ENCODE measurements at places on chromosomes 13 and 19.
A peak's percentile ranks its signal among the peaks of the same experiment; 100 is the strongest.

GRCh38 chr19:34305221-34306083 is 51.1 kb downstream of the GARRE1 start:
- DNase-seq: no peak

- no peak for DNase-seq
Measured at GRCh38 chr19:44955505-44956439, 592 bp downstream of the CLPTM1 start.

- DNase-seq: no peak
Measured at GRCh38 chr13:29397265-29397664, 198.2 kb downstream of the SLC7A1 start.

DNA sequence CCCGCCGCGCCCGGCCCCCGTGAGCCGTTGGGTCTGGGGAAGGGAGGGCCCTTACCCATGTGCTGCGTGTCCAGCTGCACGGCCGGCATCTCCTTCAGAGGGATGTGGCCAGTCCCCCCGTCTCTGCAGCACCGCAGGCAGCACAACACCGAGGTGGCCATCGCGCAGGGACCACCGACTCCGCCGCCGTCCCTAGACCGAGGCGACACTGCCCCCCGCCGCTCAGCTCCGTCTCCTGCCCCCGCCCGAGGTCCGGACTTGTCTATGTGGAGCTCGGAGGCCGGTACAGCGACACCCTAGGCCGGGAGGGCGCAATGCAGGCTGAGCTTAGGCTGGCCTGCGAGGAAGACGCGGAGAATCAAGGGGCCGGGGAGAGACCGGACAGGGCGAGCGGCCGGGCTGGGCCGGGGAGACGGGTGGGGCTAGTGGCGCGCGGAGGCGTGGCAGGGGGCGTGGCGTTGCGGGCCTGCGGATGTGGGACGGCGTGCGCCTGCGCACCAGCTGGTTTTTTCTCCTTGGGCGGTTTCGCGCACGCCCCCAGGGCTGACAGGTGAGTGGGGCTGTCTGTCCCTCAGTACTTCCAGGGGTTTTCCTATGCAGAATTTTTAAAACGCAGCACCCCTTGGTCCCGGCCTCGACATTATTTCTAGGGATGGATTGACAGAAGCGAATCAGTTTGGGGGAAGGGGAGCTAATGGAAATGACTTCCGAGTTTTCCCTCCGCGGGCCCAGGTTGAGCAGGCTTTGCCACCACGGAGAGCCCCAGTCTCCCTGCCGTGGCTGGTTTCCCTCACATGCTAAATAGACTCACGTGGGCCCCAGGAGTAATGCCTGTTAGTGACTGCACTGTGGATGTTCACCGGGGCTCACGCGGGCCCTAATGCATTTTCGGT is at the start of gene SPRYD7:
Gene SPRYD7 (minus strand): TSS at position 266 of the 893 bp plus-strand sequence. CDS start 105 bp downstream, at position 161.
- peak; percentile 95 for DNase-seq

GRCh38 chr13:76696370-76696769 is 189.8 kb downstream of the KCTD12 start:
- DNase-seq: no peak

DNA sequence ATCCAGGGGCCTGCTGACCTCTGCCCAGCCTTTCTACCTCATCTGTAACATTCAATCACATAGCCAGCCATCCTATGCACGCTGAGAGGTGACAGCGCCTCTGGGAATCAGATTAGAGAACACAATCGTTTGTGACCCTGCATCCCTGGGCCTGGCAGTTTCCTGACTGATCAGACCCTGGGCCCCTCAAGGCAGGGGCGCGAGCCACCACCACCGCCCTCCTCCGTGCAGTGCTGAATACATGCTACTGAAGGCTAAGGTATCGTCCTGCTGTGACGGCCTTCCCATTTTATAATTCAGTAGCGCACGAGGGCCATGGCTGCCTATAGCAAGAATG is 1.3 kb downstream of the TMTC4 start:
- DNase-seq: no peak

DNA sequence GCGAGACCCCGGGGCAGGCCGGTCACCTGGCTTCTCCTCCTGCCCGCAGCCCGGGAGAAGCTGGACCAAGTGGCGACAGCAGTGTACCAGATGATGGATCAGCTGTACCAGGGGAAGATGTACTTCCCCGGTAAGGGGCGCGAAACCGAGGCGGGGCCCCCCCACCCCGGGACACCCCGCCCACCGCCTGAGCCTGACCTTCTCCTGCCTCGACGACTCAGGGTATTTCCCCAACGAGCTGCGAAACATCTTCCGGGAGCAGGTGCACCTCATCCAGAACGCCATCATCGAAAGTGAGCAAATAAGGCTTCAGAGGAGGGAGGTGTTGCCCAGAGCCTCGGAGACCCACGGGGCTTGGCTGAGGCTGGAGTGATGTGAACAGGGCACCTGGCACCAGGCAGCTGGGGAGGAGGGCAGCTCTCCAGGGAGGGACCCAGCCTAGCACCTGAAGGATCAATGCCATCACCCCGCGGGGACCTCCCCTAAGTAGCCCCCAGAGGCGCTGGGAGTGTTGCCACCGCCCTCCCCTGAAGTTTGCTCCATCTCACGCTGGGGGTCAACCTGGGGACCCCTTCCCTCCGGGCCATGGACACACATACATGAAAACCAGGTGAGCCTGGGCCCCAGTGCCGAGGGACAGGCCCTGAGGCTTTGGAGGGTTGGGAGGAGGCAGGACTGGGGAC is 629 bp downstream of the IZUMO4 start:
- peak; percentile 73 for DNase-seq

GRCh38 chr13:33401238-33401637 is 115.7 kb upstream of the STARD13 start:
- DNase-seq: no peak

DNA sequence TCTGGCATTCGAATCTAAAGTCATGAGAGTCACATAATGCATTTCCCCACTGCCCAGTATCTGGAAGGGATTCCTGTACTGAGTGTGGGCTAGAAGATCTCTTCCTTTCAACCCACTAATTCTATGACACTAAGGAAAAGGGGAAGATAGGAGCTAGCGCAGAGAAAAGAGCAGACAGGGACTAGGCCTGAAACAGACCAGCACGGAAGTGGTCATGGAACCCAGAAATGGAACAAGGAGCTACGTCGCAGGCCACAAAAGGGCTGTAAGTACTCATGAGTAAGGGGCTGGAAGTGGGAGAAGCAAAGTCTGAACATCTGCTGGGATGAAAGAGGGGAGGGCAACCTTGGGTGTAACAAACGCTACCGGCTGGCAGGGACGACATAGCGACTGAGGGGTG is 8.6 kb downstream of the ABCC4 start:
- no peak for DNase-seq

GRCh38 chr13:32023698-32024097 is 7.9 kb upstream of the FRY start:
- DNase-seq: no peak

GRCh38 chr13:94534166-94534565 is 54.7 kb upstream of the DCT start:
- DNase-seq: no peak

DNA sequence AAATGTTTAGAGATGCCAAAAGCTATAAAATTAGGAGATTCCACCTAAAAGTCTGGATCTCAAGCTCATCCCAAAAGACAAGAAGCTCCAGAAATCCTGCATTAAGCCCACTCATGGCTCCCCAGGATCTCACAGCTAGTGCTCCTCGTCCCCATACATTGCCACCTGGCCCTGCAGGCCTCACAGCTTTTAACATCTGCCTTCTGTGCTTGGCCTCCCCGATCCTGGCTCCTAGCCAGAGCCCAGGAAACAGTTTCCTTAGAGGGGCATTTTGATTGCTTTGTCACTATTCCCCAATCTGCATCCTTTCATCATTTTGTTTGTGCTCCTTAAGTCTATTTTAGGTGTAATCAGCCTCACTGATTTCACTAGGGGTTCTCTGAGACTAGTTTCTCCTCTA is 14.5 kb upstream of the DCT start:
- no peak for DNase-seq

GRCh38 chr19:53504885-53505284 is 33.1 kb upstream of the ZNF331 start:
- DNase-seq: no peak

DNA sequence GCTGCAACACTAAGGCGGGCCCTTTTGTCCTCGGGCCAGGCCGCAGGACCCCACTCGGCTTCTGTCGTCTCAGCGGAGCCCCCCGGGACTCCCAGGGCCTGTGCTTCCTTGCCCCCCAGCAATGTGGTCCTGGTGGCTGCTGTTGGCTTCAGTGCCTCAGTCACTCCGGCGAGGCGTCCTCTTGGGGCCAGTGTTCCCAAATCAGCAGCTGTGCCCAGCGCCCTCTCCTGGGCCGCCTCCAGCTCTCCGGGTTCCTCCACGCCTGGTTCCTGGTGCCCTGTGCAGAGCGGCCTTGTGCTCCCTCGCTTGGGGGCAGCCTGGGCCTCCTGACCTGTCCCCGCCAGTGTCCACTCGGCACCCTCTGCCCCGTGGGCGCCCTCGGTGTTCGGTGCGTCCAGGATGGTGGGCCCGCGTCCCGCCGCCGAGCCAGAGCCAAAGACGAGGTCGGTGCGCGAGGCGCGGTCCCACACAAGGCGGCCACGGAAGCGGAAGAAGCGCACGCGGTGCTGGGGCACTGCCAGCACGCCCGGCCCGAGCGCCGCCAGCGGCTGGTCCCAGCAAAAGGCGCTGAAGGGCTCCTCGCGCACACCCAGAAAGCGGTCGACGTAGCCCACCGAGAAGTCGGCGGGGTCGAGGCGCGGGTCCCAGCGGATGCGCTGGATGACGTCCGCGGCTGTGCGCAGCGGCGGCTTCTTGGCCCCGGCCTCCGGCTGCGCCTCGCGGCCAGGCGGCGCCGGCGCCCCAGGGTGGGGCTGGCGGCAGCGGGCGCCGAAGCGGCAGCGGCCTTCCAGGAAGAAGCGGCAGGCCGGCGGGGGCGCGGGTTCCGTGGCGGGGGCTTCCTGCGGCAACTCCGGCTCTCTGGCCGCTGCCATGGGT is 685 bp downstream of the LENG9 start:
- DNase-seq: peak; percentile 67

- DNase-seq: no peak
Measured at GRCh38 chr13:70080012-70080411, 27.6 kb upstream of the ATXN8OS start.

GRCh38 chr19:8335343-8336071 is 7.6 kb downstream of the KANK3 start:
- no peak for DNase-seq

- DNase-seq: no peak
Measured at GRCh38 chr13:42652642-42653415, 78.9 kb downstream of the TNFSF11 start.

- DNase-seq: no peak
Measured at GRCh38 chr13:26895081-26895807, 134.7 kb upstream of the GPR12 start.

GRCh38 chr19:40601134-40601974 is at the start of gene LTBP4:
Gene LTBP4 (plus strand): TSS chr19:40601369. CDS start chr19:40601388, 19 bp downstream.
- peak; percentile 54 for DNase-seq

- DNase-seq: no peak
Measured at GRCh38 chr13:104382951-104383350, 1316.7 kb upstream of the SLC10A2 start.

- DNase-seq: no peak
Measured at GRCh38 chr13:77019756-77020155, 7.2 kb downstream of the FBXL3 start.

DNA sequence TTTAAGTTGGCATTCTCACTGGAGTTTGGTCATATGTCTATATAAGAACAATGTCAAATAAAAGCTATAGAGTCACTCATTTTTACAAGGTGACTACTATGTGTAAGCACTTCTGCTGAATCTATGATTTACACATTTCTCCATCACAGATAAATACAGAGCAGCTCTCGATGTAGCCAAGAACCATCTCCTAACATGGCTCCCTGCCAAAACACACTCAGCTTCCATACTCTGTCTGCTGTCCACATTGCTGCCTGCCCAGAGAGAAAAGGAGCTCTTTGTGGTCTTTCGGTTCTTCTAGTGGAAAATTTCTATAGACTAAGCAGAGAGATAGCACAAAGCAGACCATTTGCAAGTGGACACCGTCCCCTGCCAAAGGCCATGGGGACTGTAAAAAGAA is 190.9 kb upstream of the KLF12 start:
- no peak for DNase-seq

DNA sequence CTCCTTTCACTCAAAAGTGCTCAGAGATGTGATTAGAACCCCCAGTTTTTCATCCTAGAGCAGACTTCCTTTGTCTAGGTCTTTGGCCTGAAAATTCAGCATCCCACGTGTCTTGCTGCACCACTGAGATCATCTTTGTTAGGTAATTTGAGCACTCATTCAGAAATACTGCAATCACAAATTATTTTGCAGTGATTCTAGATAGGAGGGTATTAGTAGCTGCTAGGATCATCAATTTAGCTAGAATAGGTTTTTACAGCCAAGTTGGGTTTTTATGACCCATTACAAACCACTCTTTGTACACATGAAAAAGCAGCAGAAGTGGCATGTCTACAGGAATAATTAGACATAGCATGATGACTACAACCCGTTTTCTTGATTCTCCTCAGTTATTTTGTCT is 219.6 kb downstream of the GPC6 start:
- DNase-seq: no peak

Measured in CD4-positive, alpha-beta T cell treated with Interleukin-1 beta for 1 hour (primary cell).